ENCODE measurements at places on chromosomes 4 and X.

DNA sequence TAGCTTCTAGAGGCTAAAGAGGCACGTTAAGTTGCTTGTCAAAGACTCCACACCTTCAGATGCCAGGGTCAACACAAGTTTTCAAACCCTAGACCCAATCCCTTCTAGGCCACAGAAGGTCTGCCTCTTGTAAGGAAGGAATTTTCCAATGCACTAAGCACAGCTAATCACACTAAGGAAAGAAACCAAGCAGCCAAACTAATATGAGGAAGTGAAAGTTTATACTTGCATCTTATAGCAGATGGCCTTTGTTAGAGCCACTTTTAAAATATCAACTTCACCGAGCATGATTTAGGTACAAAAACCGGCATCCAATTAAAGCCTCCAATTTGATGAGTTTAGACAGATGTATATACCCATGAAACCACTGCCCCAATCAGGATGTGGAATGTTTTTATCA is 9.9 kb downstream of the FHL1 start:
- DNase-seq: no peak

DNA sequence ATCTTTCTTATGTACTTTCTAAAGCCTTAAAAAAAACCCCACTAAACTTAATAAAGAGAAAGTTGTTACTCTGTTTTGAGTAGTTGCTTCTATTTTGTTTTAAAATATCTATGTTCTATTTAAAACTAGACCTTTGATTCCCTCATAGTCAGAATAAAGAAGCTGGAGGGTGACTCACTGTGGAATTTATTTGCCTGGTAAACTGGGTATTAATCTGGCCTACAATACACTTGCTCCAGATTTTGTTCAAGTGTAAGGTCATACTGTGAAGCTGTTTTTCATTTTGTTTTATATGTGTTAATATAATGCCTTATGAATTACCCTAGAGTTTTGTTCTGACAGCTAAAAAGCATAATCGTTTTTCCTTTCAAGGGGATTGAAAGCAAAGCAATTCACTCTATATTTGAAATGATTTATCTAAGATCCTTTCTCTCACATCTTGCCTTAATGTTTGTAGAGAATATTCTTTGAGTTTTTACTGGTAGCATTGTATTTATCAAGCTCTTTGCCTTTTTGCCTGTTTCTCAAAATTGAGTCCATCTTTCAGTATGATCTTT is 277.4 kb upstream of the PITX2 start:
- DNase-seq: no peak

DNA sequence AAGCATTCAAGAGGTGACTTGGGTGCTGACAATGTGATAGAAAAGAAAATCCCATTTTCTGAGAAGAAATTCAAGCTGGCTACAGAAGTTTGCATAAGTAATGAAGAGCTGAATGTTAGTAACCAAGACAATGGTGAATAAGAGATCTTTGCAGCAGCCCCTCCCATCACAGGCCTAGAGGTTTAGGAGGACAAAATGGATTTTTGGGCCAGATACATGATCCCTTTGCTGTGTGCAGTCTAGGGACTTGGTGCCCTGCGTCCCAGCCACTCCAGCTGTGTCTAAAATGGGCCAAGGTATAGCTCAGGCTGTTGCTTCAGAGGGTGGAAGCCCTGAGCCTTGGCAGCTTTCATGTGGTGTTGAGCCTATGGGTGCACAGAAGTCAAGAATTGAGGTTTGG is 107.0 kb upstream of the EPHA5 start:
- DNase-seq: no peak

- no peak for DNase-seq
Observed at GRCh38 chr4:24174602-24175001, 284.8 kb upstream of the PPARGC1A start.

DNA sequence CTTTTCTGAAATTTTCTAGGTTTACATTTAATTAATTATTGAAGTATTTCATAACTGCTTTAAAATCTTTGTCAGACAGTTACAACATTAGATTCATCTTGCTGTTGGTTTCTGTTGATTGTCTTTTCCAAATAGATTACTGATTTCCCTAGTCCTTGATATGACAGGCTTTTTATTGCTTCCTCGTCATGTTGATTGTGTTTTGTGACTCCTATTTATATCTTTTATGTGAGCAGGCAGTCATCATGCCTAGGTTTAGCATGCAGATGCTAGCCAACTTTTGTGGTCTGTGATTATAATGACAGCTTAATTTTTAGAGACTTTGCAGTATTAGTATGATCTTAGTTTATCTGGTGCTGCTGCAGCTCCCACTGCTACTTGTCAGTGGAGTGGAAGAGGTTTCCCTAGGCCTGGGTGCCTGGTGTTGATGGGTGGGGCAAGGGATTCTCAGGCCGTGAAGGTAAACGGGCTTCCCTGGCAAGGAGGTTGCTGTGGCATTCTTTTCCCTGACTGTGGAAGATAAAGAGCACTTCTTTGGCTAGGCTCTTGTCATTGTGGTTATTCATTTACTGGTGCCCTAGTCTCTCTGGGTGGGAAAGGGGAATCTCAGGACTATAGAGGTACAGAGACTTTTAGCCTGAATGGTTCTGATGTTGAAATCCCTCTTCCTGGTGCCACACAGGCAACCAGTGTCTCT is 65.7 kb downstream of the SERPINA7 start:
- DNase-seq: no peak

- no peak for DNase-seq
Observed at GRCh38 chr4:17721496-17722355, 59.7 kb downstream of the FAM184B start.

GRCh38 chr4:98728433-98728832 is 70.0 kb upstream of the TSPAN5 start:
- no peak for DNase-seq

DNA sequence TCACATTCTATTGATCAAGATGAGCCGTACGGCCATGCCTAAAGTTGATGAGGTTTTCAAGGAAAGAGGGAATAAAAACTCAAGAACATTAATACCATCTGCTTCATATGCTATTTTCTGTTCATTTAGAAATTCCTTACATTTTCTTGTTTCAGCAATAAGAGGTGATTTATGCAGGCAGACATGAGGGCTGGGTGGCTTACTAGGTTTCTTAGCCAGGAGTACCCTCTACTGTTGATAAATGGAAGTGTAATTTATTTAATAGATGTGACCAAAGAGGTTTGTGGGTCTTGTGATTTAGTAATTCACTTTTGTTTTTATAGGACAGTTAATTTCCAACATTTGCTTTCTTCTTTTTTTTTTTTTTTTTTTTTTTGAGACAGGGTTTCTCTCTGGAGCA is 6.4 kb upstream of the SMIM9 start:
- DNase-seq: no peak

DNA sequence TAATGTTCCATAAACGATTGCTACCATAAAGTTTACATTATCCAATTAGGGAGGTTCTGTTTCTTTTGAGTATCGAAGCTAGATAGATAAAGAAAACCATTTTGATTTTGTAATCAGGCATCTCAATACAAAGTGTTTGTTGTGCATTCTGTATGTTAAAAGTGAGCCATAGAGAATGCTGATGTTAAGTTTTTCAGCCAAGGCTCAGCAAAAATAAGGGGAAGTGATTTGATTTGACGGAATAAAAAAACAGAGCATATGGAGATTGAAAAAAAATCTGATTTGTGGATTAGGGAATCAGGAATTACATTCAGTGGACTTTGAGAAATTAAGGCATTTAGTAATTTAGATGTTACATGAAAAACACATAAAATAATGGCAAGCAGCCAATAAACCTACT is 314.8 kb downstream of the PPP3CA start:
- no peak for DNase-seq

- no peak for DNase-seq
Observed at GRCh38 chr4:89316931-89317366, 9.3 kb upstream of the GPRIN3 start.

DNA sequence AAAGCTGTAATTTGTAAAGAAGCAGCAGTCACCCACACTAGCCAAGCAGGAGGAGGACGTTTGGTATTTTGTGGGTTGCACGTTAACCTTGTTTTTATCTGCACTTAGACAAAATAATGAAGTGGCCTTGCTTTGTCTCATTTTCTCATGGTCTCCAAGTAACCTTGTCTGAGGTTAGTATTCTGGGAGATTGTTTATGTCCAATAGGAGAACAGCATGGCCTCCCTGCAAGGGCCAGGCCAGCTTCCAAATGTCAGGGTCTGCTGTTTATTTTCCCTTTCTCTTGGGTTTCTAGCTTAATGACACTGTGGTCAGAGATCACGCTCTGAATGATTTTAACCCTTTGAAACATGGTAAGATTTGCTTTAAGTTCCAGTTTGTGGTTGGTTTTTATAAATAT is 29.9 kb downstream of the PNMA6E start:
- no peak for DNase-seq

GRCh38 chr4:80710748-80711451 is 319.6 kb upstream of the BMP3 start:
- no peak for DNase-seq

DNA sequence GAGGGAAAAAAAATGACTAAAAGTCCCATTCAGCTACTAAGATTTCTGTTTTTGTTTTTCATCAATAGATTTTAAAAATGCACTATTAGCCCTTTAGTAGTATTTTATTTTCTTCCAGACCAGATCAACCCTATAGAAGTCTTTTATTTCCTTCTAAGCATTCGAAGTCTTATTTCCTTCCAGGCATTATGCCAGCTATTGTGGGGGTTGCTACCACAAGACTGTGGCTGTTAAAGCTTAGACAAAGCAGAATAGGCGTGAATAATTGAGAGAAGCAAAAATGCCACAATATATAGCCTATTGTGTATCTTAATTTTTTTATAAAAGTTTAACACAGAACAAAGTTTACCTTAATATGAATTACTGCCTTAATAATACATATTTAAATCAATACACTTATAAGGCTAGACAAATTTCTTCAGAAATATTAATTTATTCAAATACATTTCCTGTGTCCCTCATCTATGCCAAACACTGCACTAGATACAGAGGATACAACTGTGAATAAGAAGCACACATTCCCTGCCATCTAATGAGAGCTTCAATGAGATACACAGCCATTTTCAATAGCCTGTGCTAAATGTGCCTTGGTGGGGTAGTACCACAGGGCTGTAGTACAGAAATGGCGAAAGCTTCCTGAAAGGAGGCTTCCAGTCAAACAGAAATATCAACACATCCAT is 33.1 kb downstream of the SLC10A7 start:
- no peak for DNase-seq

All from stimulated activated CD8-positive, alpha-beta memory T cell treated with anti-CD3 and anti-CD28 coated beads, Interleukin-4, amount 100 ng/mL, for 4 hours (primary cell).